ENCODE measurements at places on chromosomes 4 and X.

DNA sequence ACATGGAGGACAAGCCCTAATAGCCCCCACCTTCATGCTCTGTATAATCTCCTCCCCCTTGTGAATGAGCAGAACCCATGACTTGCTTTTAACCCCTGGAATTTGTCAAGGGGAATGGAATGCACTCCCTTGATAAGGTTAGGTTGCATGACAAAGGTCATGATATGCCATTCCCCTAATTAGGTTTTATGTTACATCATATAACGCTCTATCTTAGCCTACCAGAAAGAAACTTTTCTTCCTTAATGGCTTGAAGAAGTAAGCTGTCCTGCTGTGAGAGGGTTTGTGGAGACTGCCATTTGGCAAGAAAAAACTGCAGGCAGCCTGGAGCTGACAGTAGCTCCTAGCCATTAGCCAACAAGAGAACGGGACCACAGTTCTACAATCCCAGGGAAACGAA, 399.8 kb upstream of the MAD2L1 start:
- no peaks in the 10 kb centered on the region for H3K4me1 ChIP-seq
- H3K27ac ChIP-seq: no peak overlapping the region
- no peak for DNase-seq
- H3K27me3 ChIP-seq: no peaks in the 10 kb centered on the region
- H3K36me3 ChIP-seq: no peaks in the 10 kb centered on the region

GRCh38 chr4:173685831-173686210, 155.8 kb upstream of the HAND2 start:
- H3K4me1 ChIP-seq: no peaks in the 10 kb centered on the region
- H3K4me3 ChIP-seq: no peak overlapping the region
- no peak for DNase-seq

GRCh38 chr4:110075083-110075738, 123.2 kb downstream of the ELOVL6 start:
- no peak overlapping the region for H3K4me3 ChIP-seq
- no peak for DNase-seq
- H3K27me3 ChIP-seq: no peaks in the 10 kb centered on the region
- H3K36me3 ChIP-seq: no peaks in the 10 kb centered on the region

DNA sequence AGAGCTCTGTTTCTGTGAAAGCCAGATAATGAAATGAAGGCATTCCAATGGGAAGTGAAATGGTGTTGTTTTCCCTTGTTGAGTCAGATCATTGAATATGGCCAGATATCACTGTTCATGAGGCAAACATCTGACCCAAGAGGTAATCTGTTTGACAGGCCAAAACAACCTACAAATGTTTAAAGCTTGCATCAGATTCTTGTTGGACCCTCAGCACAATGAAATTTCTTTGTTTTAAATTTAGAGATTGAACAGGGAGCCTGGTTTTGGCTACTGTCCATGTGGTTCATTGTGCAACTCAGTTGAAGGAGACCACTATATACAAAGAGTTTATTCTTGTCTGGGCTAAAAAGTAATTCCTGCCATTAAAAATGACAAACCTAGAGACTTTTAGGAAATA, 159.1 kb downstream of the AFF2 start:
- H3K4me3 ChIP-seq: no peak overlapping the region
- no peaks in the 10 kb centered on the region for H3K27me3 ChIP-seq
- H3K27ac ChIP-seq: no peak overlapping the region
- no peaks in the 10 kb centered on the region for H3K4me1 ChIP-seq
- H3K36me3 ChIP-seq: no peaks in the 10 kb centered on the region

DNA sequence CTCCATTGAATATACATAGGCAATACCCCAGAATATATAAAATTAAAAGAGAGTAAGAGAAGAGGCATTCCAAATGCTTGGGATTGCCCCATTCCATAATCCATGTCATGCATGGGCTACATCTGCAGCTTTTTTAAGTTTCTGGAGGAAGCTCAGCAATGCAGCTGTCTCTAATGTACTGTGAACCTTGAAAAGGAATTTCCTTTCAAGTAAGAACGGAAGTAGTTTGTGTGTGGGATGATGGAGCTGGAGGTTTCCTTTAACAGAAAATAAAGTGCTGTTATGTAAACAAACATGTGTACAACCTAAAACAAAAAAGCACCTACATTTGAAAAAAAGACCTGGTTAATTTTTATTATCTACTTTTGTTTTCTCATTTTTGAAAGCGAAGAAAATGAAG, 303.5 kb downstream of the BMPR1B start:
- H3K4me3 ChIP-seq: no peak overlapping the region
- H3K27me3 ChIP-seq: no peaks in the 10 kb centered on the region
- peak; percentile 44 for DNase-seq
- H3K4me1 ChIP-seq: no peaks in the 10 kb centered on the region
- no peak overlapping the region for H3K27ac ChIP-seq

- H3K27me3 ChIP-seq: no peaks in the 10 kb centered on the region
- no peak overlapping the region for H3K4me3 ChIP-seq
- peak; percentile 42 for DNase-seq
- H3K27ac ChIP-seq: no peak overlapping the region
- no peaks in the 10 kb centered on the region for H3K36me3 ChIP-seq
Observed at GRCh38 chr4:184756399-184756798, 22.5 kb upstream of the CENPU start.

GRCh38 chr4:185224597-185224996, 15.2 kb downstream of the SNX25 start:
- H3K4me1 ChIP-seq: peaks cover 17% of the 10 kb centered on the region
- H3K36me3 ChIP-seq: no peaks in the 10 kb centered on the region
- H3K27ac ChIP-seq: no peak overlapping the region
- no peak for DNase-seq

- peaks cover 96% of the 10 kb centered on the region for H3K27me3 ChIP-seq
- peak overlapping the region; percentile 40 for H3K4me3 ChIP-seq
- DNase-seq: peak; percentile 26
- H3K27ac ChIP-seq: no peak overlapping the region
- no peaks in the 10 kb centered on the region for H3K36me3 ChIP-seq
Observed at GRCh38 chr4:110636680-110637407, 14.0 kb upstream of the PITX2 start.

Measured in astrocyte (in vitro differentiated cells and primary cell).